Stimulated activated CD8-positive, alpha-beta memory T cell treated with anti-CD3 and anti-CD28 coated beads, Interleukin-15, amount 100 ng/mL, for 24 hours (primary cell): ENCODE measurements at places on chromosomes 11 and 22.
A peak's percentile ranks its signal among the peaks of the same experiment; 100 is the strongest.

- DNase-seq, result no peak
These were observed 86.1 kb downstream of the ME3 start for GRCh38 chr11:86586307-86586706.

DNA sequence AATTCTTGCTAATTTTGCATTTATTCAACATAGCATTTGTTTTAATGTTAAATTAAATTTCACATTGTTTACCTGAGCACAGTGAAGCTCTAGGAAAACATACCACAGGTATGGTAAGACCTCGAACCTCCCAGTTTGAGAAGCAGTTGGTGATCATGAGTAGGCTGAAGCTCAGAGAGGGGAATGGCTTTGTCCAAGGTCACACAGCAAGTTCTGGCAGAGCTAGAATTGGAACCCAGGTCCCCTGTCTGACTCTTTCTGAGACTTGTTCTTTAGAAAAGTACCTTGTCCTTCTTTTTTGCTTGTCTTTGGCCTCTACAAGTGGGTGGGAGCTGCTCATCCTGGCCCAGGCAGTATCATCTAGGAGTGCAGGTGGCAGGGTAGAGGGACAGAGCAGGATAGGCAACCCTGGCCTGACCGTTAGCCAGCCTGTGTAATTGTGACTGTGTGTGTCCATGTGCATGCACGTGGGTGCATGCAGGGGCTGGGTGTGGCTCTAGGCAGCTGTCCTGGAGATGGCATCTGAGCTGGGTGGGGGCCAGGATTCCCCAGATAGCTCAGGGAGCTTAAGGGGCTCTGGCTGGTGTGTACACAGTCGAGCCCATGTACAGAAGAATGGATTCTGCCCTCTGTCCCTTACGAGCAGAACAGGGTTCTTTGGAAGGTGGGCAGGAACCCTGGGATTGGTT, 21.6 kb downstream of the PHLDB1 start:
- DNase-seq, result no peak

- no peak for DNase-seq
These were observed 60.2 kb downstream of the PDE2A start for GRCh38 chr11:72613977-72614376.

GRCh38 chr11:134026655-134027343, 42.1 kb upstream of the JAM3 start:
- no peak for DNase-seq

DNA sequence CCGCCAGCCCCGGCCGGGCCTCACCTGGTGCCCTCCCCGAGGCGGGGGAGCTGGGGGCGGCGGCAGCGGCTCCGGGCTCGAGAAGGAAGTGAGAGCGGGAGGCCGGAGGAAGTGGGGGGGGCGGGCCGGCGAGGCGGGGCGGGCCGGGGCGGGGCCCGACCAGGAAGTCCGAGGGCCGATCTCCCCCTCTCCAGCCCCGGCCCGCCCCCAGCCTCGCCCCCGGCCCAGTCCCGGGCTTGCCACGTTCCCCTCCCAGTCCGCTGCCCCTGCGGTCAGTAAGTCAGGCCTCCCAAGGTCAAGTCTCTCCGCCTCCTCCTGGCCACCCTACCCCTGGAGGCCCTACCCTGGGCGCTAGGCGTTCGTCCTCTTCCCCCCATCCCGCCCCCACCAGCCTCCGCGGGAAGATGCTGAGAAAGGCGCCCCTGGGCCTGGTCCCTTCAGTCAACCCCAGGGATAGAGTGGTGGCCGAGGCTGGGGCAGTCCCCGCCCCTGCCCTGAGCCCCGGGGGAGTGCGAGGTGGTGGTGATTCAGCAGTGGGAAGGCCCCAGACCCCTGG, at the start of gene RHOG:
TSS of gene RHOG (minus strand) at position 90 of the 556 bp plus-strand sequence. CDS start 12,821 bp downstream, outside the sequence.
- peak; percentile 52 for DNase-seq

DNA sequence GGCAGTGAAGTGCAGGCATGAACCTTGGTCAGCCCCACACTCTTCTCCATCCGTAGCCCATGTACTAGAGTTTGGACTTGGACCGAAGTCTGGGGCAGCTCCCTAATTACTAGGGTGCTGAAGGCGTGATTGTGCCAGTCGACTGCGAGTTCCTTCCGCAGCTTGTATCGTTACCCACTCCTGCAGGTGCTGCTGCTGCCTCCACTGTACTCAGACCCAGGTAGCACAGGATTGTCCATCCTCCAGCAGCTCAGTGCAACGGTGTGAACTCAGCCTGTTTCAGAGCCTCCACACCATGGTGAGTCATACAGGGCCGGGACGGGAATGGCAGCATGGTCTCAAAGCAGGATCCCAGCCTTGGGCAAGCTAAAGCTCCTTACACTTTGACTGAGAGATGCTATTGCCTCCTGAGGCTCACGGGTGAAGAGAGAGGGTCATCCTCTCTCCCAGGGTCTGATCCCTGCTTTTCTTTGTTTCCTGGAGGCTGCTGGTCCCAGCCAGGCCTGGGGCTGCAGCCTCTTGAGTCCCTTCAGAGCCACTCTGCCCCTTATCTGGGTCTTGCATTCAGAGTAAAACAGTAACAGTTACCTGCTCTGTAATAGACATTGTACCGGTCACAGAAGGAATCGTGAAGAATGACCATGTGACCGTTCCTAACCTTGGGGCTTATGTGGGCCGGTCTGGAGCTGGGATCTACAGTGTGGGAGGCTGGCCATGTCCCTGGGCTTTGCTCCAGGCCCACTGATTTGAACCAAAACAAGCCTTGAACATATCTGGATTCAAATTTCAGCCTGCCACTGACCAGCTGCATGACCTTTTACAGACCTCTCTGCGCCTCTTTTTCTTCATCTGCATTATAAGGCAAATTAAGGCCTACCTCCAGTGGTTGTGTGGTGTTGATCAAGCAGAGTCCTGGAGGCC, 1.7 kb downstream of the TKFC start:
- DNase-seq, result no peak

GRCh38 chr11:86923999-86924766, 31.0 kb downstream of the FZD4 start:
- DNase-seq, result no peak

DNA sequence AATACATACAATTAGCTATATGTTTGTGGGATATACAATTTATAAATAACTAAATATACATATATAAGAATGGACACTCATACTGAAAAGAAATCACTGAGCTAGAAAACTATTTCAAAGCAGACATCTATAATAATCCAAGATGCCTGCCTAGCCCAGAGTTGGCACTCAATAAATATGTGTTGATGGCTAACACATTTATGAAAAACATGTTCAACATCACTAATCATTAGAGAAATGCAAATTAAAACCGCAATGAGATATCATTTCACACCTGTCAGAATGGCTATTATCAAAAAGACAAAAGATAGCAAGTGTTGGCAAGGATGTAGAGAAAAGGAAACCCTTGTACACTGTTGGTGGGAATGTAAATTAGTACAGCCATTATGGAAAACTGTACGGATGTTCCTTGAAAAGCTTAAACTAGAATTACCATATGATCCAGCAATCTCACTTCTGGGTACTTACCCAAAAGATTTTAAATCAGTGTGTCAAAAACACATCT, 29.8 kb downstream of the POU2AF1 start:
- no peak for DNase-seq

- no peak for DNase-seq
These were observed 29.2 kb upstream of the CHORDC1 start for GRCh38 chr11:90252053-90252452.

GRCh38 chr11:110711776-110712658, at the start of gene ARHGAP20:
ARHGAP20 (minus strand) TSS chr11:110712437; CDS start chr11:110712231, 206 bp downstream.
- DNase-seq, result no peak

DNA sequence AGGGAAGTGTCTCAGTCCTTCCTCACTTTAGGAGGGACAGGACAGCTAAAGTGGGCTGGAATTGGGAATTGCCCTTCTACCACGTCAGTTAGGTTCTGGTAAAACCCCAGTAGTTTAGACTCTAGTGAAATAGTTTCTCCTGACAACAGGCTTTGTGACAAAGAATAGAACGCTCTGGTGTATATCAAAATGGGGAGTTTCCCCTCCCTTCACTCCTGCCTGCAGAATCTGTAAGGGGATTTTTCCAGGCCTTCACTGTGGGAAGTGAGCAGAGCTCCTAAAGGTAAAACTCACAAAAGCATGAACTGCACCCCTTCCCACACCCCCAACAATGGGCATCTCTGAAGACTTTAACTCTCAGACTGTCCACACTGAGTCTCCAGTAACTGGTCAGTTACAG, 460.9 kb upstream of the LRRC4C start:
- DNase-seq, result no peak

GRCh38 chr11:129643031-129643721, 172.5 kb upstream of the TMEM45B start:
- no peak for DNase-seq

GRCh38 chr11:34408580-34409172, 30.1 kb upstream of the CAT start:
- DNase-seq, result no peak

- DNase-seq, result no peak
These were observed 144.1 kb downstream of the NOX4 start for GRCh38 chr11:89347071-89347470.

- DNase-seq, result no peak
These were observed 236.2 kb downstream of the C11orf87 start for GRCh38 chr11:109658190-109658589.

DNA sequence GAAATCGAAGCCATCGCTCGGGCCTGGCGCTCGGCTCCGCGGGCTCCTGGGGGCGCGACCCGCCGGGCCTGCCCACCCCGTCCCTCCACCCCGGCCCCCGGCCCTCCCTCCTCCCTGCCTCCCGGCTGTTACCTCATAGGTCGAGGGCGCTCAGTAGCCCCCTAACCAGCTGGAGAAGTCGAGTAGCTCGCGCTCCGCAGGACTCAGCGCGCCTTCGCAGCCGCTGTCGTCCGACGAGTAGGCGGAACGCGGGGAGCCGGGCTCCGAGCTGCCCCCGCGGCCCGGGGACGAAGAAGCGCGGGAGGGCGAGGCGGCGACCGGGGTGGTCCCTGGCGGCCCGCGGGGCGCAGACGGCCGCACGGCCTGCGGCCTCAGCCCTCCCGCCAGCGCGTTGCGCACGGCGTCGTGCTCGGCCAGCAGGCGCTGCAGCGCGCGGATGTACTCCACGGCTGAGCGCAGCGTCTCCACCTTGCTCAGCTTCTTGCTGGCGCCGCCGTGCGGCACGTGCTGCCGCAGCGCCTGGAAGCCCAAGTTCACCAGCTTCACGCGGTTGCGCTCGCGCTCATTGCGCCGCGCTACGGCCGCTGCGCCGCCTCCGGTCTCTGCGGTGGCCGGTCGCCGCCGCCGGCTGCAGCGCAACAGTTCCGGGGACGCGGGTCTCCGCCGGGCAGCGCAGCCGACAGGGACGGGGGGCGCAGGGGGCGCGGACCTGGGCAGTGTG, 627 bp downstream of the ASCL2 start:
- no peak for DNase-seq

DNA sequence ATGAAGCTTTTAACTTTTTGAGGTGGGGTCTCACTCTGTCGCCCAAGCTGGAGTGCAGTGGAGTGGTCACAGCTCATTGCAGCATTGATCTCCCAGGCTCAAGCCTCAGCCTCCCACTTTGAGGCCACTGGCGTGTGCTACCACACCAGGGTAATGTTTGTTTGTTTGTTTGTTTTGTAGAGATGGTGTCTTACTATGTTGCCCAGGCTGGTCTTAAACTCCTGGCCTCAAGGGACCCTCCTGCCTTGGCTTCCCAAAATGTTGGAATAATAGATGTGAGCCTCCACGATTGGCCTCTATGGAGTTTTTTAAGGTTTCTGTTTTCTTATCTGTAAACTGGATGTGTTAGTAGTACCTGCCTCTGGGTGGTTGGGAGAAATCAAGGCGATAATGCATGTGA, 41.4 kb downstream of the MED15 start:
- DNase-seq, result no peak

DNA sequence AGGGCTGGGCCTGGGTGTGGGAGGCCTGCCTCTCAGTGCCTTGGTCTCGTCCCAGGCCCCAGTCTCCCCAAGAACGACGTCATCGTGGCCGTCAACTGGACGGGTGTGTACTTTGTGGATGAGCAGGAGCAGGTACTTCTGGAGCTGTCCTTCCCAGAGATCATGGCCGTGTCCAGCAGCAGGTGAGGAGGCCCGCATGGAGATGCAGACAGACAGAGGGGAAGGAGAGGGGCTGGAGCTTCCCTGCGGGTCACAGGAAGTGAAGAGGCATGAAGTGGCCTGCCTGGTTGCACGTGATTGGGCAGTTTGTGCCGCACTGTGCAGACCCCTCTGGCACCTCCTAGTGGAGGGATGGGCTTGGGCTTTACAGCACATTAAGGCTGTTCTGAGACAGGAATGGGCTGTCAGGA, 70.4 kb downstream of the MYO7A start:
- no peak for DNase-seq
